ENCODE measurements at places on chromosomes 2 and 18.
A peak's percentile ranks its signal among the peaks of the same experiment; 100 is the strongest.

DNA sequence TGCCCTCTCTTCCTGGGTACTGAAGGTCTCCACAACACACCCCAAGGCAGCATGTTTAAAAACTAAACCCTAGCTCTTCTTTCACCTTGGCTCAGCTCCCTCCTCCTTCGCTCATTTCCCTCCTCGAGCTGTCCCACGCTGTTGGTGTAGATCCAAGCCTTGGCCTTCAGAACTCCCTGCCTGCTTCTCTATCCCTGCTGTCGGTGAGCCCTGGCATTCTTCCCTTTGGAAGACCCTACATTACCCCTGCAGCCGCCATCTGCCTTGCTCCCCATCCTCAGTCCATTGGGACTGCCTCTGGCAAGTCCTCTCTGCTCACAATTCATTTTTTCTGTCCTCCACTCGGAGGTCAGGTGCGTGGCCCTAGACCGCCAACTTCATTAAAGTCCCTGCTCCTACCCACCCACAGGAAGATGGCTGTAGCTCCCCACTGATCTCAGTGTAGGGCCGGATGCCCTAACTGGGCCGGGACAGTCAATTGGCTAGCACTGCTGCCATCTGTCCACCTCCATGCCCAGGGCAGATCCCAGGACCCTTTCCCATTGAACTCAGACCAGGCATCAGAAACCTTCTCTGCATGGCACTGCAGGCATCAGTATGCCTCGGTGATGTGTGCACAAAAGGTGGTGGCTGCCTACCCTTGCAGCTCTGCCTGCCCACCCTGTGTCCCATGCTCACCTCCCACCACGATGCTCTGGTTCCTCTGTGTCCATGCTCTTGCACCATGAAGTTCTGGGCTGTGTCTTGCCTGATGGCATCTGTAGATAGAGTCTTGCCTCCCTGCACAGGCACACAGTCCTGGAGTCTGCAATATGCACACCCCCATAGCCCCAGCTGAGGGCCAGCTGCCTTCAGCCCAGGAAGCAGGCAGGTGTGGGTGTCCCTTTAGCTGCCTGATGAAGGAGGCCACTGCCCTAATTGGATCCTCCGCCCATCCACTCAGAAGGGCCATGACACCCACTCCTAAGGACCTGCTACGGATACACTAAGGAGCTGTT is 5.7 kb downstream of the AMER3 start:
- ATAC-seq = no peak

- no peak for ATAC-seq
Measured at GRCh38 chr2:175008801-175009495, 3.8 kb upstream of the CHN1 start.

DNA sequence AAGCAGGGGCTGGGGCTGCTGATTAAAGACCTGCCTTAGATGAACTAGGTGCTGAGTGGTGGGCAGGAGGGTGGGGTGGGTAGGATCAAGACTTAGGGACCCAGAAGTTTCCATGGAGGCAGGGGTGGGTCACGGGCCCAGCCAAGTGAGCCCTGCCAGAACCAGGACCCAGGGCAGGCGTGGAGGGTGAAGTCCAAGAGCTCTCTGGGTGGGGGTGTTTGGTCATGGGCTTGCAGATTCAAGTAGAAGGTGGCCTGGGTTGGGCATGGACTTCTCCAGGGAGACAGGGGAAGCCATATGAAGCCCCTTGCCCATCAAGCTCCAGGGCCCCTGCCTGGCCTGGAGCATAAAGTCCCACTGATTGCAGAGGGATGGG is 168.8 kb downstream of the SMAD7 start:
- ATAC-seq = no peak

DNA sequence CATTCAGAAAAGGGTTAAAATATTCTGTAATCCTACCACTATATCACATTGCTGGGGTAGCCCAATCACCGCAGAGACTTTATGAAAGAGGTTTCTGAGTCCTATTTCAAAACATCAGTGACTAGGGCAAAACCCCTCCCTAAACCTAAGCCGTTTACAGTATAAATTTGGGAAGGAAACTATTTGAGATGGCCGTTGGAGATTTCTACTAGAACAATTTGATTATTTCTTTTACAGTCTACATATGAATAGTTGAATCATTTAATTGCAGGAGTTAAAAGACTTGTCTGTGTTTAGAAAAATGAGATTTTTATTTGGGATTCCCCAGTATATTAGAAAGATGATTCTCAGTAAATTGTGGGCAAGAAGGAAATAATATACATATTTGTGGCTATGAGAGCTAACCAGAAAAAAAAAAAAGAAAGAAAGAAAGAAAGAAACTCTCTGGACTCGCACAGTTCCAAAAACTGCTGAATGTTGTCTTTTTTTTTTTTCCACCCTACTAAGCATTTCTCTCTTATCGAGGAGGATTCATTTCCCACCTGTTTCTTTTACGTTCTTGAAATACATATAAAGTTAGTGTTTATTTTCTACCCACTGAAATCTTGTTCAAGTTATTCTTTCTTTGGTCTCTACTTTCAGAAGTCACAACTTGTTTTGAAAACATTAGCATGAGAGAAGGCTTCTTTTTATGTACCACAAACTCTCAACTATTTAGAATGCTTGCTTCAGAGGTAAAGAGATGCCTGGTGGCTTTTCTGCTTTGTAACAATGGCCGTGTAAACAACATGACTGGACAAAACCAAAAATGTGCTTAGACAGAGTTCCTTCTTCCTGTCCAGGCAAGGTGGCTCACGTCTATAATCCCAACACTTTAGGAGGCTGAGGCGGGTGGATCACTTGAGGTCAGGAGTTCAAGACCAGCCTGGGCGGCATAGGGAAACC is 65.9 kb downstream of the BCL2 start:
- peak; percentile 68 for ATAC-seq

DNA sequence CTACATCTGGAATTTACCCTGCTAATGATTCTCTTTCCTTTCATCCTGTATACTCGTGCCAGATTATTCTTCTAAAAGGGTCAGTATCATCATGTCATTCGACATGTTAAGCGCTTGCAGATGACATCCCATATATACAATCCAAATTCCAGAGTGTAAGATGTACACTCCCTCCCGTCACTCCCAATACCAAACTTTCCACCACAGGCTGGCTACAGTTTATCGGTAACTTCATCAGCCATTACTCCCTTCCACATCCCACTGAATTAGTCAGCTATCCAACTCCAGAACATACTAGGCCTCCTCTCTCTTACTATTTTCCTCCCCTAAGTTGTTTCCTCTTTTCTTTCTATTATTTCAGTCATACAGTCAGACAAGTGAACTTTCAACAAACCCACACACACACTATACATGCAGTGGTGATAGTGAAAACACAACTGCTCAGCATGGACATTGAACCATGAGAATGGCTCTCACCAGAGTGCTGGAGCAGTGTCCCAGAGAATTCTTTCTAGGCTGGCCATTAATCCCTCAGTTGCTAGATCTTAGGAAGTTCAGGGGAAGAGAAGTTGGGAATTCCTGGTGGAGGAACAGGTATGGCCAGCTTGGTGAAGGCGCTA is 10.6 kb upstream of the NMI start:
- no peak for ATAC-seq

GRCh38 chr18:48314690-48315089 is 94.5 kb downstream of the ZBTB7C start:
- no peak for ATAC-seq

DNA sequence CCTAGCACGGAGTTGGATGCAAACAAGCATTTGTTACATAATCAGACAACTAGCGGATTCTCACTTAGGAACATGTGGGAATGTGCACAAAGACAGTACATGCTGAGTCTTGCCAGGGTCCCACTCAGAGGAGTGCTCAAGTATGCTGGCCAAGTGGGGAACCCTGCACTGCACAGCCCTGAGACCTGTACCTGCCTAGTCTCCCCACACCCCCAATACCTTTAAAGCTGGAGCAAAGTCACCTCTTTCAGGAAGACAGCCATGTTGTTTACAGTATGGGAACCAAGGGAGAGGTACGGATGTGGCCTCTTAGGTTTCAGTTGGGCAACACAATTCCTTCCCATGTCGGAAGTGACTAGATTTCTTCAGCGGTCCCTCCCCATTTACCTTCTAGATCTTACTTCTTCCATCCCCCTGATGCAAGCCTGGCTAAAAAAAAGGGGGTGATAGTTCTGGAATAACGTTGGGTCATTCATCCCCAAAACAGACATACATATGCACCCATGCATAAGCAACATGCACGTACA is 10.7 kb downstream of the CXCR1 start:
- no peak for ATAC-seq

DNA sequence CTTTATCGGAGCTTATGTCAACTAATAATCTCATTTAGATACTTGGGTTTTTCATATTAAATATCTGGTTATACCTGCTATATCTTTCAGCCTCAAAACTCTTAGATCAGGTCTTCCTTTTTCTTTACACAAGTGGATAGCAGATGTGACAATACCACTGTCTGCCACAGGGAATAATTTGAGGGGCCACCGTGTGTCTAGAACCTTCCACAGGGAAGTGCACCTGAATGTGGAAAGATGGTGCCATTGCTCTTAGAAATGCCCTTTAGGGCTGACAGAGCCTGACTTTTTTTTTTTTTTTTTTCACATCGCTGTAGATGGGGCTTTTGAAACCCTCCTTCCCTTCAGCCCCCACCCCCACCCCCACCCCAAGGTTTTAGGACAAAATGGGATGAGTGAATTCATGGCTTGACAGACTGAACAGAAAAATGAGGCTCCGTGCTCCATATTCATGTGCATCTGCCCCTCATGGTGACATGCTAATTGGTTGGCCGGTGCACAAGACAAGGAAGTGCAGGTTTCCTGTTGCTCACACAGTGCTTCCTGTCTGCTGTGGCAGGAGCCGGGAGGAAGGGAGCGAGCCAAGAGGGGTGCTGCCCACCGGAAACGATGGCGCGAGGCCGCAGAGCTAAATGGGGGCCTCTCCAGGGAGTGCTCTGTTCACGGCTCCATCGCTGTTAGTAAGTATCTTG is 246.0 kb downstream of the LDLRAD4 start:
- ATAC-seq = peak; percentile 79

- ATAC-seq = no peak
Measured at GRCh38 chr18:7132356-7133150, 15.0 kb upstream of the LAMA1 start.

DNA sequence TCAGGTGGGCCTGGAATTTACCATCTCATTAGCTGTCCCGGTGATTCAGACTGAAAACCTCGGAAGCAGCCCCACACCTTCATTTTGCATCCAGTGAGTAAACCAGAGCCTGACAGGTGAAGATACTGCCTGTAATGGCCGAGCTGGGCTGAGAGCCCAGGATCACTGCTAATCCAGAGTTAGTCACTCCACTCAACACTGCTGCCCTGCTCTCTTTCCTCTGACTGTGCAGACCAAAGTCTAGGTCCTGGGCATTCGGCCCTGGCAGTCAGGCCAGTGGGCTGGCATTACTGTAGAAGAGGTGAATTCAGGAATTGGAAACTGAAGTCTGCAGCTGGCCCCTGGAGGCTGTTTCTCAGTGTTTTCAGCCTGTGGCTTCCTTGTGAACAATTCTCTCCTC is 44.3 kb downstream of the TMEM17 start:
- peak; percentile 42 for ATAC-seq

DNA sequence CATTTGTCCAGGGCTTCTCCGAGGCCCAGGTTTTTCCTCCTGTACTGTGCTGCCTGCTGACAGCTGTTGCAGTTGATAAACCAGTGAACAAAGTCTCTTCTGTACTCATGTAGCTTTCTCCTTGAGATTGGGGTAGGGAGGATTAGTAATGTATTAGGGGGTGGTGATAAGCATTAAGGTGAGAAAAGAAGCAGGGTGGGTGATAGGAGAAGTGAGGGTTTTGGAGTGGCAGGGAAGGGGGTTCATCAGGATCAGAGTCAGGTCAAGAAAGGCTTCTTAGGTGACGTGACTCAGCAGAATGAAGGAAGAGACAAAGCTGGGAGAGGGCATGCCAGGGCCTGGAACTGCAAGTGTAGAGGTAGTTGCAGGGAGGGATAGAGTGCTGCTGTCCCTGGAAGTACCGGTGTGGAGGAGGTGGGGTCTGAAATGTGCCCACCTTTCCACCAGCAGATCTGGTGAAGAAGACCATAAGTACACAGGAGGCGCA is 48.7 kb downstream of the PKP4 start:
- ATAC-seq = no peak

DNA sequence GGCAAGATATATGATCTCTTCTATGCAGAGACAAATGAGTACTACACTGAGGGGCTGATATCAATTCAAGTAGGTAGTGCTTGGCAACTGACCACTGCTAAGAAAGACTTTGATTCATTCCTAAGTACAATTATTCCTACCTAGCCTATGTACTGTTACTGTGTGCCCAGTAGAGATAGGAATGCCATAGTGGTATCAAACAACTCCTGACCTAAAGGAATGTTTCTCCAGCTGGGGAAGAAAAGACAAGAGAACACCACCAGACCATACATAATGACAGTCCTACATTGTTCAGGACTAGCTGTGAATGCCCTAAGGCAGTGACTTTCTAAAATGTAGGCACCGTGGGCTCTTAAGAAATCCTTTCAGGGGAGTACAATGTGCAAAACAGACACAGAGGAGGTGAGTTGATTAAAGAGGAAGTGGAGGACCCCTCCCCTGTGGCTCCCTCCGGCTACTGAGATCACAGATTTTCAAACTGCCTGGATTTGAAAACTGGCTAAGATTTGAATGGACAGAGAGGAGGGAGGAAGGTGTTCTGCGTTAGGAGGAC is 89.1 kb downstream of the ANTXR1 start:
- no peak for ATAC-seq

GRCh38 chr2:25127646-25128045 is 40.7 kb downstream of the POMC start:
- no peak for ATAC-seq

- no peak for ATAC-seq
Measured at GRCh38 chr18:72985686-72986085, 117.9 kb upstream of the NETO1 start.

DNA sequence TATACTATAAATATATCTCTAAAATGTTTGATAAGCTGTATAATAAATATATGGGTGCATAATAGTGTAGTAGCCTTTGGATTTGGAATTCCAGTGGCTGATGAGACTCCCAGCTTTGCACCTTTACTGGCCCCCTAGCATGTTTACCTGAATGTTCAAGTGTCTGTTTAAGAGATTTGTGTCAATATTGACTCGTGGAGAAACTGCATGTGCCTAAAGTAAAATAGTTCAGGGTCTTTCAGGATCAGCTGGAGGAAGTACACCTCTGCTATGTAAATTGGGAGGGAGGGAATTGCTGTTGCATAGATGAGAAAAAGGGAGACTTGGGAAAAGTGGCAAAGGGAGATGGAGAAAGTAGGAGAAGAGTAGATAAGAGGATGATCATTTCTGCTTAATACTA is 23.9 kb downstream of the ME2 start:
- no peak for ATAC-seq

Data from gastroesophageal sphincter (tissue), 4 donors.